ENCODE measurements at places on chromosomes 7 and 10. TPM values are rescaled to one million over a fixed set of nuclear protein-coding genes. Genes with fewer than 3 reads are reported as not detected.
A peak's percentile ranks its signal among the peaks of the same experiment; 100 is the strongest.

GRCh38 chr10:31947144-31947926 is 18.7 kb upstream of the ARHGAP12 start:
- peak; percentile 96 for DNase-seq

DNA sequence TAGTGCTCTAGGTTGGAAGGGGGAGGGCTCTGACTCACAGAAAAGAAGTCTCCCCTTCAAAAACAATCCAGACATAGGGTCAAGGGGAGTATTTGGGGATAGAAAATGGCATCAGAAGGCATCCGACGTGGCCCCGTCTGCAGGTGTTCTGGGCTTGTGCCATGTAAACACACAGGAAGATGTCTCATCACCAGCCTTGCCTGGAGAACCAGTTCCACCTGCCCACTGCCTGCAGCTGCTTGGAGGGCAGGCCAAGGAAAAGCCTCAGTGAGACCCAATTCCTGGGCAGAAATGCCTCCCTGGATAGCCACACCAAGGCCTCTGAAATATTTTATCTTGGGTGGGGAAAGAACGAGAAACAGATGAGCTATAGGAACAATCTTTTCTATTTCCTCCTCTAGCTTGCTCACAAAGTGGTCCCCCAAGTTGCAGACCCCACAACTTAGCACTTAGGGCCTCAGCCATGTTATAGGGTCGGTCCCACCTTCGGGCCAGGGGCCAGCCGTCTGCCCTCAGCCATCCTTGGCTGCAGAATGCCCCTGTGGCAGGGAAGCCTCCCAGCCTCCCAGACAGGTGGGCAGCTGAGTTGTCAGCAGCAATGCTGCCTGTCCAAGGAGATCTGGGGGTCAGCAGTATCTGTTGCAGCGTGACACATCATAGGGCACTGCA is 54.3 kb upstream of the ECHDC3 start:
- DNase-seq = no peak

- DNase-seq = no peak
These were observed 173.2 kb upstream of the KIAA1217 start for GRCh38 chr10:24035761-24036160.

- peak; percentile 71 for DNase-seq
These were observed 661 bp downstream of the HECTD2 start for GRCh38 chr10:91410638-91411371.

Gene CPVL
- 0.34 TPM for polyA plus RNA-seq
